ENCODE measurements at places on chromosomes 2 and 18.
A peak's percentile ranks its signal among the peaks of the same experiment; 100 is the strongest.

DNA sequence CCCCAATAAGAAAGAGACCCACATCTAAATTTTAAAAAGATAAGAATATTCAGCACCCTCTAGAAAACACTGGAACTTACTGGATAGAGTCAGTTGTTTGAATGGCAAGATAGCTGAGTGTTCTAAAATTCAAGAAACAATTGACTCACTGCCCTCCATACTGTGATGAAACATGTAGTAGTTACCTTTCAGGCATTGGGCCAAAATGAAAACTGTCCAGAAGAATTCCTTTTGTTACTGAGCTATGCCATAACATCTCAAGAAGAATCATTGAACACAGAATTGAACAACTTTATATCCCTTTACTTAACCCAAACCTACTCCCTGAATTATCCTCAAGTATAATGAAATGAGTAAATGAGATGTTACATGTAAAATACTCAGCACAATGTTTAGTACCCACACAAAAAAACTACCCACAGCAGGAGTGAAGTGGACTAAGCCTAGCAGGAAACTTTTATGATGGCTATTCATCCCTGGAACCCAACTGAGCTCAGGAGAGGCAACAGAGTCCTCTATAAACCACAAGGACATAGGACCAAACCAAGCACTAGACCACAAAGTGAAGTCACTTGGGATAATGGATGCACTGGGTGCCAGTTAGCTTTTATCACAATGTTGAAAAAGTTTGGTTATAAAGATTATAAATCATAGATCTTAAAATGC, 32.7 kb downstream of the RBM43 start:
- no peak for DNase-seq

GRCh38 chr18:51030537-51031258, 685 bp downstream of the SMAD4 start:
- DNase-seq: peak; percentile 91

GRCh38 chr2:56185582-56186046, 1.8 kb downstream of the CCDC85A start:
- DNase-seq: no peak

GRCh38 chr2:236173036-236173728, 5.0 kb upstream of the GBX2 start:
- DNase-seq: peak; percentile 87

GRCh38 chr2:8761529-8762164, 75.8 kb downstream of the KIDINS220 start:
- DNase-seq: no peak

DNA sequence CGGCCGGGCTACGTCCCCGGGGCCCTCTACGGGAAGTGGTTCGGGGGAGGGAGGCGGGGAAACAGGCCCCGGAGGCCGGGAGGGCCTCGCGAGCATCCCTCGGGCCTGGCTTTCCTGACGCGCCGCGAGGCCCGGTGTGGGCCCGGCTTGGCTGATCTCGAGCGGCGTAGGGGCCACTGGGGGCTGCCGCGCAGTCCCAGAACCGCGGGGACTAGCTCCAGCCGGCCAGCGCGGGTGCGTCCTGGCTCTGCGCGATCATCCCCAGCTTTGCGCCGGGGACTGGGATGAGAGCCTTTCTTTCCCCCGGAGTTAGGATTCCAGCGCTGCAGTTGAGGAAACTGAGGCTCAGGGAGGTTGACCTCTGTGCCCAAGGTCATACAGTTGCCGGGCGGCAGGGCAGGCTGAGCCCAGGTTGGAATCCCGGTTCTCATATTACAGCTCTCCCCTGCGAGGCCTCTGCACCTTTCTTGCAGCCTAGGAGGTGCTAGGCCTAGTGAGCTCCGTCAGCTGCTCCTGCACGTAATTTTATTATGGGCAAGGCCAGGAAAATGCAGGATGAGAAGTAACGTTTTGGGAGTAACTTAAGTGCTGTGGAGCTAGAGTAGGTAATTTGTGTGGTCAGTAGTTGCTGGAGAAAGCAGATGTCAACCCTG, 501 bp downstream of the LPIN1 start:
- DNase-seq: no peak

- no peak for DNase-seq
Observed at GRCh38 chr2:68908392-68908970, 37.3 kb upstream of the BMP10 start.

- DNase-seq: no peak
Observed at GRCh38 chr2:47686018-47686417, 96.9 kb upstream of the MSH6 start.

- no peak for DNase-seq
Observed at GRCh38 chr2:214031566-214031965, 379.3 kb upstream of the VWC2L start.

GRCh38 chr2:226508005-226508404, 291.6 kb downstream of the IRS1 start:
- no peak for DNase-seq

GRCh38 chr2:162301151-162301804, 17.2 kb downstream of the IFIH1 start:
- no peak for DNase-seq

- DNase-seq: no peak
Observed at GRCh38 chr2:217399291-217399690, 539.4 kb upstream of the TNP1 start.

- DNase-seq: no peak
Observed at GRCh38 chr2:95719473-95720060, 127.8 kb downstream of the TRIM43 start.

DNA sequence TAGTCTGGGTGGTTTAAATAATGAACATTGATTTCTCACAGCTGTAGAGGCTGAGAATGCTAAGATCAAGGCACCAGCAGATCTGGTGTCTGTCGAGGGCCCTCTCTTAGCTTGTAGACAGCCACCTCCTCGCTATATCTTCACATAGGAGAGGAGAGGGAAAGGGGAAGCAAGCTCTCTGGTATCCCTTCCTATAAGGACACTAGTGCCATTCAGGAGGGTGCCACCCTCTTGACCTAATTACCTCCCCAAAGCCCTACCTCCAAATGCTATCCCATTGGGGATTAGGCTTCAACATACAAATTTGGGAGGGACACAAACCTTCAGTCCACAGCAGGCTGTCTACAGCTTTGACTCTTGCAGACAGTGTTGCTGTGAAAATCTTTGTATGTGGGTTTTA, 76.7 kb downstream of the BOLA3 start:
- no peak for DNase-seq

DNA sequence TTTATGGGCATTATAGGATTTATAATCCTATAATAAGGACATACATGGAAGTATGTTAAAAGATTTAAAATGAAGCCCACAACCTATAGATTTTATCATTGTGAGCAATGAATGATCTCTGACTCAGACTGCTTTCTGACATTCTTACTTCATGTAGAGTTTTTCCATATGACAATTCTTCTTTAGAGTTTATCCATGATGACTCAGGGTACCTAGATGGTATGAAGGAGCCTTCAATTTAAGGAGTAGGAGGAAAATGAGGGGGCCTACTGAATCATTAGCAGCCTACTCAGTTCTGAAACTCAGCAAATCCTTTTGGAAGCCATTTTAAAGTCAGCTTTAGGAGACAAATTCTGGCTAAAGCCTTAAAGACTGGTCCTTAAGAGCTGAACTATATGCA, 10.4 kb downstream of the PELI1 start:
- no peak for DNase-seq

- DNase-seq: no peak
Observed at GRCh38 chr2:233449081-233449901, 95.0 kb downstream of the DGKD start.

- DNase-seq: no peak
Observed at GRCh38 chr2:174675615-174676014, 78.0 kb upstream of the WIPF1 start.

- DNase-seq: no peak
Observed at GRCh38 chr2:185785851-185786473, 47.4 kb downstream of the FSIP2 start.

DNA sequence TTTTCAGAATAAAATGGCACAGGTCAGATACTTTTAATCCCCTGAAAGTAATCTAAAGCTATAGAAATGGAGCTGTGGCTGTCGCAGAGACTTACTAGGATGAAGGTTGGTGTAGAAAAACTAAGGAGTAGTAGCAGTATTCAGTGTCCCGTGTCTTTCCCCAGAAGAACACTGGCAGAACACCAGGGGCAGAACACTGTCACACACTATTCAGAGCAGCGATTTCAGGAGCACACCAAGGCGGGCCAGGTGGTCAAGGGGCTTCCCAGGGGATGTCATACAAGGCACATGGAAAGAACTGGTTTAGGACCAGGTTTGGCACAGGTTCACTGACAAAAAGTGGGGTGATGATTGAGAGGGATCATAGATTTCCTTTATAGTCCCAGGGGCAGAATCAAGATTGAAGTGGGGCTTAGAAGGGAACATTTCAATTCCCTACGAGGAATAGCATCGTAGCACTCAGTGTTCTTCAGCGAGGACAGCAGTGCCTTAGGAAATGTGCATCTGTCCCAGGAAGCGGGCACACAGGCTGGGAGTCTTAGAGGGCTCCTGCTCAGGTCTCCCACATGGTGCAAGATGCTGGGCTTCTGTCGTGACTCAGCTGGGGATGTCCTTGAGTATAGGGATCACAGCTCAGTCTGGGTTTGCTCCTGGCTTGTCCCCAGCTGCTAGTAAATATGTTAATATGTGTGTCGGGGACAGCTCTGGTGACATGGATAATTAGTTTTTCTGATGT, 22.6 kb downstream of the BCL2L11 start:
- DNase-seq: no peak

- no peak for DNase-seq
Observed at GRCh38 chr2:234178330-234179030, 128.0 kb downstream of the SPP2 start.

- DNase-seq: no peak
Observed at GRCh38 chr18:48142994-48143393, 212.5 kb upstream of the SMAD2 start.

GRCh38 chr18:73852789-73853549, 294.7 kb downstream of the FBXO15 start:
- no peak for DNase-seq

- no peak for DNase-seq
Observed at GRCh38 chr18:75624869-75625268, 197.4 kb upstream of the SMIM21 start.

DNA sequence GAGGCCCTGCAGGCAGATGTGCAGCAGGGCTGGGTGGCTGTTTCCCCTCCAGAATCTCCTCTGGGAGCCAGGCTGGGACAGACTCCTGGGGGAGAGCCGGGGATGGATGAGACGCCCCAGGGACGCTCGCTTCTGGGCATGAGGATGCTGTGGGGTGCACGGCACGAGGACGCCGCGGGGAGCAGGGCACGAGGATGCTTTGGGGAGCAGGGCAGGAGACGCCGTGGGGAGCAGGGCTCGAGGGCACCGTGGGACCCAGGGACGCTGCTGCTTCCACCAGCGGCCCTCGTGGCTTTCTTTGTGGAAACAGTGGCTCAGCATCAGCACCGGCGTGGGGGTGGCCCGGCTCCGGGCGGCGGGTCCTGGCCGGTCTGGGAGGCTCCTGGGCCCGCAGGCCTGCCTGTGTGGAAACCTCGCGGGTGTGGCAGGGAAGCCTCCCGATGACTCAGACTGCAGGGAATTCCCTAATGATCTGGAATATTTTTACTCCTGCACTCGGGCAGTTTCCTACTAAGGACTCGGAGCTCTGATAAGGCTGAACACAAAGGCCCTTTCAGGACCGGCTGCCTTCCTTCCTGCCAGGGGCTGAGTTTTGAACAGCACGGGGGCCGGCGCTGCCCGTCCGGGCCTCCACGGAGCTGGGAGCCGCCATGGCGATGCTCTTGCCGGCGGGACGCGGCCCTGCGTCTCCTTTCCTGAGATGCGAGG, 62.6 kb downstream of the NFATC1 start:
- DNase-seq: no peak

- DNase-seq: no peak
Observed at GRCh38 chr2:217657252-217657651, 345.5 kb downstream of the TNS1 start.

DNA sequence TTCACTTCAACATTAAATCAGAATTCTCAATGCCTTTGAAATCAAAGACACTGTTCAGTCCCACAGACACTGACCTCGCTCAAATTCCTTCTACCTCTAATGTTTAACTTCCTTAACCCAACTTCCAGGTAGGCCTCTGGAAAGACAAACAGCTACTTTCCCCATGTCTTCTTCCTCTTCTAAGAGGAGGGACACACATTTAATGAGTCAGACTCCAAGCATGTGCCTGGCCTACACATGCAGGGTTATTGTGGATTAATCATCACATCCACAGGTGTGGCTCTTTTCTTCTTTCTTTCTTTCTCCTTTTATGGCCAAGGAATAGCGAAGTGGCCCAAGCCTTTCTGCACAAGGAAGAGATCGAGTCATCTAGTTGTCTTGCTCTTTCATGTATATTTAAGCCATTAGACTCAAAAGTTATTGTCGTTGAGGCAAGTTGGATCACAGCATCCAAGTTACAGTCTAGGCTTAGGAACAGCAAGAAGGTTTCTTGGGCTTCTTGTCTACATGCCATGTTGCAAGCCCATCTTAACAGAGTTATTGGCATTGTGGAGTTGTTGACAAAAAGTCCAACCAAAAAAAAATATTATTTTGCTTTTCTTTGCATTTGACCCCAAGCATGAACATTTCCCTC, 387.8 kb downstream of the IRS1 start:
- no peak for DNase-seq

- no peak for DNase-seq
Observed at GRCh38 chr2:220460257-220460985, 833.0 kb downstream of the SLC4A3 start.

- DNase-seq: peak; percentile 64
Observed at GRCh38 chr2:129752686-129753085, 226.8 kb upstream of the RAB6C start.

DNA sequence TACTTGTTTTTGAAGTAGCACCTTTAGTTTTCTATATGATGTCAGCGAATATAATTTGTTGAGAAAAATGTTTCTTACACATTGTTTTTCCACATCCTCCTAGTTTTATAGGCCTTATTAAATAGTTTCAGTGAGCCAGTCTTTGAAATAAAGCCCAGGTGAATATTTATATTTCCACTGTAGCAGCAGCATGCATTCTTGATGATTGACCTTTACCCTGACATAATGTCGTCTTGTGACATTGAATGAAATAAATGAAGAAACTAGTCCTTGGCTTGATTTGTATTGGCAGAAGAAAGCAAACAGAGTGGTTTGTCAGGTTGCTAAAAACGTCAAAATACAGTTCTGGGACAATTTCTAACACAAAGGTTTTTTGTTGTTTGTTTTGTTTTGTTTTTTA, 84.4 kb downstream of the EHBP1 start:
- no peak for DNase-seq

DNA sequence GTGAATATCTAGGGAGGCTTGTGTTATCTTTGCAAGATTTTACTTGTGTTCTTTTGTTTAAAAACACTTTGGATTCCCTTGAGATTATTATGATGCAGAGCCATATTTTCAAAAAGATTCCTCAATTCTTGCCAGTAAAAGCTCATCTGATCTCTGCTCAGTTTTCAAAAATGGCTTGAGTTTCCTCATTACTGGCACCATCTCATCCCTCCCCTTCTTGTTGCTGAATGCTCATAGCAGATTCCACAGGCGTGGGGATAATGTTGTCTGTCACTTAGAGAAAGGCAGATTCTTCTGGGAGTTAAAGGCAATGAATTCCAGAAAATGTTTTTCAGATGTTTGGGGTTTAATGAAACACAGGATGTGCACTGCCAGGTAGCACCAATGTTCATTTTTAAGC, 170.4 kb upstream of the TANK start:
- no peak for DNase-seq

- DNase-seq: peak; percentile 53
Observed at GRCh38 chr18:79916546-79917168, 34.8 kb downstream of the SLC66A2 start.

- no peak for DNase-seq
Observed at GRCh38 chr2:97660044-97660774, 3.6 kb downstream of the ACTR1B start.
